ENCODE measurements at places on chromosomes 4 and X. TPM values are rescaled to one million over a fixed set of nuclear protein-coding genes. Genes with fewer than 3 reads are reported as not detected.

DNA sequence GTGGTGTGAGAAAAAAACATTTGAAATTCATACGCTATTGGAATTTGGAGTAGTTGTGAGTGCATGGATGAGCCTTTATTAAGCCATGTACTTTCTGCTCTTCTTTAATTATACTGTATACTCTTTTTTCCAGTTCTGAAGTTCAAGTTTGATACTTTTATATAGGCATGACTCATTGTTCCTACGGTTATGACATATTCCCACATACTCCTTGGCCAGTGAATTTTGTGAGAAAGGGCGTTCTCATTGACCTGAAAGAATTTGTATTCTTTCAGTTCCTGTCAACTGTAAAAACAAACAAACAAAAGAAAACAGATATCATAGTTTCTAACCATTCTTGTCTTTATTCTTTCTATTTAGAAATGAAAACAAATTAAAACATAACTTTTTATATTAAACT is 407.3 kb downstream of the MAPK10 start:
- DNase-seq, result no peak

PPP1R3F gene
- 4.7 TPM for total RNA-seq

- DNase-seq, result no peak
Measured at GRCh38 chr4:42588909-42589308, 68.0 kb downstream of the ATP8A1 start.

GPR50 gene
- total RNA-seq, result not detected

- DNase-seq, result no peak
Measured at GRCh38 chr4:5554376-5554775, 154.0 kb downstream of the EVC2 start.

DNA sequence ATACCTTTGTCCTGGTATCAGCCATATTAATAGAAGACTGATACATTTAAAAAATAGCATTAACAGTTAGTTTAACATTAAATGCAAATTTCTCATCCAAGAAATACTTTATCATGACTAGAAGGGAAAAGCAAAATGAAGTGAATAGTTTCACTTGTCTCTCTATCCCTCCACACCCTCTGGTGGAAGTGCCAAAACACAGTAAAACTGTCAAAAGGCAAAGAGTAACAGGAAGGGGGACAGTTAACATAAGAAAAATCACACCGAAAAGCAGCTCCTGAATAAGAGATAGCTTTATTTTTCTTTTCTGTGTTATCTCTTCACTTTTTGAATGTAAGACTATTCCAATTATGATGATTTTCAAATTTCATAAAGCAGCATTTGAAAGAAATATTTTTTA is 187.2 kb downstream of the FBXW7 start:
- no peak for DNase-seq

ADGRG4 gene
- not detected for total RNA-seq

PLXNB3 gene
- 2.4 TPM for total RNA-seq

WFS1 gene
- total RNA-seq, result 4.8 TPM

GRCh38 chr4:113146876-113147358 is 97.5 kb downstream of the ANK2 start:
- DNase-seq, result no peak

F9 gene
- total RNA-seq, result not detected

AMBN gene
- not detected for total RNA-seq

DNA sequence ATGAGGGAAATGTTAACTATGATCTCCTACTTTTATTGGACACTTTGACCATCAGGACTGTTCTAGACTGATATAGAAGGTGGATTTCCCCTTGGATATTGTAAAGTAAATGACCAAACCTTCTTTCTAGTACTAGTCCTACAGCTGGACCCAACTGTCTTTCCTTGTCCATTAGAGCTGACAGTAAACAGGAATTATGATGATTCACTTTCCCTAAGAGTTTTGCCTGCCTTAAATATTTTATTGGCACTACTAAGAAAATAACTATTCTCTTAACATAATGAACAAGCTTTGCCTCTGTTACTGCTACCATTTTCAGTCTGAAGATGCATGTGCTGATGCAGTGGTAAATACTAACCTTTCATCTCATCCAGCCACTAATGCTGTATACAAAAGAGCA is 915.4 kb downstream of the CENPC start:
- no peak for DNase-seq

EREG gene
- not detected for total RNA-seq

CTPS2 gene
- 6.8 TPM for total RNA-seq

ART3 gene
- total RNA-seq, result not detected

DNA sequence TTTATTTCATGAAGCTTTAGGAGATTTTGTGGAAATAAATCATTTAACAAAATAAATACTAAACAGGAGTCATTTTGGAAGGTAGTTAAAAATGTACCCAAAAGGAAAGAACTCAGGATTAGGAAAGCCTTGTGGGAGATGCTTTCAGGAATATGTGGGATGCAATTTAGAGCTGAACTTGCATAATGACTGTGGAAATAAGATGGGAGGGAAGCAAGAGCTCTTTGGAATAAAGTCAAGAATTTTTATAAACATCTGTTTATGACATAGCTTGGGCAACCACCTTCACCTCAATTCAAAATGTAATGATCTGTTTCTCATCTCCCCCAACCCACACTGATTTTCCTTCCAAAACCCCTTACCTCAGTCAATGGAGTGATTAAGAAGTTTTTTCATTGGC is 623.8 kb downstream of the FAT4 start:
- no peak for DNase-seq

DNA sequence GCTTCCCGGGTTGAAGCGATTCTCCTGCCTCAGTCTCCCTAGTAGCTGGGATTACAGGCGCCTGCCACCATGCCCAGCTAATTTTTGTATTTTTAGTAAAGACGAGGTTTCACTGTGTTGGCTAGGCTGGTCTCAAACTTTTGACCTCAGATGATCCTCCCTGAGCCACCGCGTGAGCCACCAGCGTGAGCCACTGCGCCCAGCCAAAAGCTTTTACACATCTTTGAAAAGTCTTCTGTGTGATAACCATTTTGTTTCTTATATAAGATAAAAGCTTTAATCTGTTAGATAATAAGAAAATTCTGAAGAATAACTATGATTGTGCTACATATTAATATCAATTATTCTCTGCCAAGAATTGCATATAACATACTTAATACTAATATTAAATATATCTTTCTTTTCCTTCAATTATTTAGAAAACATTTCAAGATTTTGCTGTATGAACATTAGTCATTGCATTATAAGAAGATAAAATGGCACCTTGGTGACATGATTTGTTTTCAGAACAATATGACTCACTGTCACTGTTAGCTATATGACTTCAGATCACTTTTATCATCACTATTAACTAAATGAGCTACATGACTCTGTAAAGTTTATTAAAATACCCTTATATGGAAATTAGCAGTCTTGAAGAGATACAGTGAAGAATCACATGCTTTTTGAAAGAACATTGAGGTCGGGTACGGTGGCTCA is 33.4 kb downstream of the RUFY3 start:
- DNase-seq, result no peak

SLC6A8 gene
- total RNA-seq, result 0.58 TPM

- no peak for DNase-seq
Measured at GRCh38 chrX:51296138-51296537, 36.5 kb upstream of the NUDT10 start.

SH3RF1 gene
- total RNA-seq, result 0.63 TPM

DNA sequence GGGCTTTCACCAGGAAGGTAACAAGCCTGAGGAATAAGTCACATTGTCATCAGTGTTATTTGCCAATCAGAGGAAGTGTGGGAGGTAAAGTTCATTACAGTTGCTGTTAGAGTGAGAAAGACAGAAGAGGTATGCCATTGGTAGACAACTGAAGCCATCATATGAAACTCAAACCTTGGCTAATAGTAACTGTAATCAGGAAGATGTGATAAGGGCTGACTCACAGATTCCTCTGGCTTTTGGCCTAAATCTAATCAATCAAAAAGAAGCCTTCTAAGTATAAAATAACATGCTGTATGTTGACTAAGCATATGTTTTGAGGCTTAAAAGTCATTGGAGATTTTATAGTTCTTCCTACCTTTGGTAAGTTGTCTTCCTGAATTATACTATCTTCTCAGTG is 242.8 kb downstream of the PCDH7 start:
- no peak for DNase-seq

IGSF1 gene
- total RNA-seq, result not detected

DNA sequence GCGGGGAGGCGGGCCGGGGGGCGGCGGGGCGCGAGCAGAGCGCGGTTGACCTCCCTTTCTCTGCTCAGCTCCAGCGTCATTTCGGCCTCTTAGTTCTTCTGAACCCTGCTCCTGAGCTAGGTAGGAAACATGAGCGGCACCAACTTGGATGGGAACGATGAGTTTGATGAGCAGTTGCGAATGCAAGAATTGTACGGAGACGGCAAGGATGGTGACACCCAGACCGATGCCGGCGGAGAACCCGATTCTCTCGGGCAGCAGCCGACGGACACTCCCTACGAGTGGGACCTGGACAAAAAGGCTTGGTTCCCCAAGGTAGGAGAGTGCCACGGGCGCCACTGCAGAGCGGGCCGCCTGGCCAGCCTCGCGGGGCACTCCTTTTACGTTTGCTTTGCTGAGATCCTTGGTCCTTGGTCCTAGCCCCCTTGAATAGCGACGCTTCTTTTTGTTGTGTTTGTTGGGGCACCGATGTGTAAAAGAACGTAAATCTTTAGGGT is at the start of gene HTATSF1:
TSS of gene HTATSF1 (plus strand) at position 37 of the 497 bp plus-strand sequence. CDS start at position 130, 93 bp downstream.
- DNase-seq, result no peak

TMEM187 gene
- 5.4 TPM for total RNA-seq

- DNase-seq, result no peak
Measured at GRCh38 chrX:152072236-152072635, 66.1 kb downstream of the MAGEA10 start.

DNA sequence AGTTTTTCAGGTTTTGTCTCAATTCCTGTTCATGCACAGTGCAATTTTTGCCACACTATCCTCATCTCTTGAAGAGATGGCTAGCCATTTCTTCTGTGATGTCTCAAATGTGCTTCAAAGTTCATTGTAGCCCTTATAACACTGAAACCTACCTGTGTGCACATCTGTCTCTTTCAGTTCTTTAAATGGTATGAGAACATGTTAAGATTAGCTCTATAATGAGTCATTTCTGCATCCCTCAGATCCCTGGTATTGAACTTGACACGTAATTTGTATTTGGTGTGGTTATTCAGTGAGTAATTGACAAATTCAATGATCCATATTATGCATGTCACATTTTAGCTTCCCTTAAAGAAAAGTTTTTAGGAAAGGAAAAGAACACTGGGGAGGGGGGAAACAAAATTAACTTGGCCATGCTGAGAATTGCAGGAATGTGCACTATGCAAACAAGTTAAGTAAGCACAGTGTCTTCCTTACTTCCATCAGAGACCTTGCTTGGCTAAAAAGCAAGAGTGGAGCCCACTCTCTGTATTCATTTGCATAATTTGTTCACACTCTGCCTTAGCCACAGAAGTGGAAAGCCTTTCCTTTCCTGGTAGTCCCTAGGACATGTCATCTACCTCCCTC is 659.8 kb upstream of the MAGEB2 start:
- no peak for DNase-seq

- no peak for DNase-seq
Measured at GRCh38 chr4:47562297-47562696, 77.2 kb downstream of the ATP10D start.

- DNase-seq, result no peak
Measured at GRCh38 chr4:3213106-3213425, 35.9 kb upstream of the MSANTD1 start.

GRCh38 chr4:182828360-182829025 is 88.7 kb downstream of the DCTD start:
- DNase-seq, result no peak

Data from activated CD4-positive, alpha-beta T cell treated with anti-CD3 and anti-CD28 coated beads for 36 hours (primary cell).